Stimulated activated CD4-positive, alpha-beta T cell treated with anti-CD3 and anti-CD28 coated beads, Interleukin-4, amount 100 ng/mL, for 24 hours (primary cell): ENCODE measurements at places on chromosomes 7 and 10.
A peak's percentile ranks its signal among the peaks of the same experiment; 100 is the strongest.

DNA sequence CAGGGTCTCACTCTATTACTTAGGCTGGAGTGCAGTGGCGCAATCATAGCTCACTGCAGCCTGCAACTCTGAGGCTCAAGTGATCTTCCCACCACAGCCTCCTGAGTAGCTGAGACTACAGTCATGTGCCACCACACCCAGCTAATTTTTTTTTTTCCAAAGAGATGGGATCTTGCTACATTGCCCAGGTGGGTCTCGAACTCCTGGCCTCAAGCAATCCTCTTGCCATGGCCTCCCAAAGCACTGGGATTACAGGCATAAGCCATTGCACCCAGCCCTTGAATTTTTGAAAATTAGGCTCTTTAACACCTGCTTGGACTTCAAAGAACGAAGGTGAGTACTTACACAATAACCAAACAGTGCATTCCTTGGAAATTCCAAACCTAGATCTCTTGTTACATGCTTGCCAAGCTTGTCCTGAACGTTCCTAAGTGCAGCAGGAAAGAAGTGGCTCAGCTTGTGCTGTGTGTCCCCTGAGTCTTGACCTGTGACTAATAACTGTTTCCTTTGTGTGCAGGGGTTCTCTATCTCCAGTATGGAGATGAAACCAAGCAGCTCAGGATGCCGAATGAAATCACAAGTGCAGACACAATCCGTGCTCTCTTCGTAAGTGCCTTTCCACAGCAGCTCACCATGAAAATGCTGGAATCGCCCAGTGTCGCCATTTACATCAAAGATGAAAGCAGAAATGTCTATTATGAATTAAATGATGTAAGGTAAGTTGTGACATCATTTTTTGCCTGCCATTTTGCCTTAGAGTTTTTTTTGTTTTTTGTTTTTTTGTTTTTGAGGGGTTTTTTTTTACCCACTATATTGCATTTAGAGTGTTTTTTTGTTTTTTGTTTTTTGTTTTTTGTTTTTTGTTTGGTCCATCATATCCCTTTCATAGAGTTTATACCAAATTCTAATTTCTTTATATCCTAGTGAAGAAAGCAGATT lies 223.8 kb downstream of the KIAA1217 start:
- DNase-seq = no peak

DNA sequence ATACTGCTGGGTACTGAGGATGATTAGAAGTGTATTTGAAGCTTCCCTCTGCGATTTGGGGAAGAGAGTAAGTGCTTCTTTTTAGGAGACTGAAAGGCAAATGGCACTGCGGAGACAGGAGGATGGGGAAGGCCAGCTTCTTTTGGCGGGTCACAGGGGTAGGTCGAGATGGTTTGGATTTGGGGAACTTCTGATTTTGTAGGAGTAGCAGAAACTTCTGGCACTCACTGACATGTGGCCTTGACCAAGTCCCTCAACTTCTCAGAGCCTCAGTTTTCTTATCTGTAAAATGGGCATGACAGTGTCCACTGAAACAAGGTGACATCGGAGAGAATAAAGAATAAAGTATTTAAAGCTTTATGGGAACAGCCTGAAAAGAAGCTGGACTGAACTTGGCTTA lies 59.8 kb upstream of the WDR11 start:
- no peak for DNase-seq

DNA sequence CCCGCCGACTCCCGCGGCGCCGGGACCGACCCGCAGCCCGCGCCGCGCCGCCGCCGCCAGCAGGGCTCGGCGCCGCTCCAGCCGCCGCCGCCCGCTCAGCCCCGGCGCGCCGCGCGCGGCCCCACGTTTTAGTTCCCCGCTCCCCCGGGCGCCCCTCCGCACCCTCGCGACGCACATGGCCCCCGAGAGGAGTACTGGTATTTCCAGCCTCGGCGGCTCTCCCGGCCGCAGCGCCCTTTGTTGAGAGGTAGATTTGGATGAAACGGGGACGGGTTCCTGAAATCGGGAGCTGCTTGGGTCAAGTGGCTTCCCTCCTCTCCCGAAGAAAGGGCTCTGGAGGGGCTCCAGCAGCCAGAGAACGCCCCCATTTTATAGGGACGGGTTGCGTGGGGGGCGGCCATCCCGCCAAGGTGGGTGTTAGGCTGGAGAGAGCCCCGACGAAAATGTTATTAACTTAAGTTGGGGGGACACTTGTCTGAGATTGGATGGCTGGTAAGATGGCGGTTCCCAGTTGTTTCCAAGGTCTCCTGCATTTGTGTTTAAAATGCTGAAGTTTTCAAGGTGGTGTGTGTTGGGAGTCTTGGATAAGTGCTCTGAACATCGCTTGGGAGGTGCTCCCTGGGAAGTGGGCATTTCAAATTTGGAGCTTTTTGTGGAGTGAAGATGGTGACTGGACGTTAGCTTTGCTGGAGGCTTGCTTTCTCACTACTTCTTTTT lies 1.2 kb downstream of the BMI1 start:
- no peak for DNase-seq

GRCh38 chr7:80890426-80891258 lies 28.2 kb downstream of the SEMA3C start:
- no peak for DNase-seq

- no peak for DNase-seq
Observed at GRCh38 chr10:95976362-95977229, 66.8 kb upstream of the CCNJ start.

DNA sequence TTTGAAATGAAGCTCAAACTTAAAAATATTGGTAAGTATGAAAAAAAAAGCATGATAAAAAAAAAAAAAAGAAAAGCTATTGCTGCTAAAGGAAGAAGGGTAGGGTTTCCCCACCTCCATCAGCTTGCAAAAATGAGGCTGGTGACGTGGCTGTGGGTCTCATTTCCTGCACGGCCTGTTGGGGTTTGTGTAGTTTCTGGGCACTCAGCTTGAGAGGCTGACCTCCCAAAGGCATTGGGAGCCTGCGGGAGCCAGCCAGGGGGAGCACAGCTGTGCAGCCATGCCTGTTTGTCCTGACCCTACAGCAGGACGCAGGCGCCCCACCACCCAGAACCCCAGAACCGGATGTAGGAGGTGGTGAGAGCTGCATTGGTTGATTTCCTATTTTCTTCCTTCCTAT lies 48.8 kb upstream of the CARD11 start:
- peak; percentile 70 for DNase-seq

DNA sequence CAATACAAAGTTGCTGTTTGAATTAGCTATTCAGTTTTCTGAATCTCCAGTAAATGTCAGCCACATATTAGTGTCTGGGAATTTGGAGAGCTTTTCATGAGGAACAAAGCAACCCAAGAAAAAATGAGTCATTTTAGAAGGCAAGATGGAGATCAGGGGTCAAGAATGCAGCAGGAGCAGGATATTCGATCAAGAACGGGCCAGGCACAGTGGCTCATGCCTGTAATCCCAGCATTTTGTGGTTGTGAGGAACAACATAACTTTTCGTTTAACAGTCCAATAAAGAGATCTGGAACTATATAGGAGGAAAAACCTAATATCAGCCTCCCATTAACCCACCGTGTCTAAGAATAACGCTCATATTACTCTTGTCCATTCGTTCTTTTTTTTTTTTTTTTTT lies 600.5 kb downstream of the MAGI2 start:
- no peak for DNase-seq

GRCh38 chr7:158828133-158829020 lies 932 bp downstream of the ESYT2 start:
- DNase-seq = no peak

DNA sequence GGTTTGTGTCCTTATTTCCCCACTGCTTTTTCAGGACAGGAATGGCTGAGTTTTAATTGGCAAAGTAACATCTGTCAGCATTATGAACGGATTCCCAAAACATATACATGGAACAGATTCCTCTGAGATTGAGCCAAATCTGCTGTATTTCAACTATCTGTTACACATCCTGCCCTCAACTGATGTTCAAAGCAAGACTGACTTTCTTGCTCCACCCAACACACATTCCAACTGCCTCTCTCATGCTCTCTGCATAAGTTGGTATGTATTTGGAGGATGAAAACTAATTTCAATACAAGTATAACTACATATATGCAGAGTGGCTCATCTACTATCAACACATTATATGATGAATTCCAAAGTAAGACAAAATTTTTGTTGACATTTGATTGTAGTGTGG lies 342.2 kb downstream of the GATA3 start:
- no peak for DNase-seq

DNA sequence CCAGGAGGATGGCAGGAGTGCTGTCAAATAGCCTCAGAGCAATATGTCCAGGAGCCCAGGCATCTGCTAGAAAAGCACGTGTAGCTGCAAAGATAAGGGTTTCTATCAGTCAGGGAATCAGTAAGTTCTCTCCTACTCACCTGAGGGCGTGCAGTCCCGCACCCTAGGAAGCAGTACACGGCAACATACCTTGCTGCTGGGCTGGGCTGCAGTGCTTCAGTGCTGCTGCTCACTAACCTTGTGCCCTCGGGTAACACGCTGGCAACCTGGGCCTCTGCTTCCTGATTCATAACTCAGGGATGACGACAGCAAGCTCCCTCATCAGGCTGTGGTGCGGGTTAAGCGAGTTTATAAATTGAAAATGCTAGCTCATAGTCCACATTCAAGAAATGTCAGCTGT lies 29.5 kb upstream of the CCNY start:
- DNase-seq = no peak

DNA sequence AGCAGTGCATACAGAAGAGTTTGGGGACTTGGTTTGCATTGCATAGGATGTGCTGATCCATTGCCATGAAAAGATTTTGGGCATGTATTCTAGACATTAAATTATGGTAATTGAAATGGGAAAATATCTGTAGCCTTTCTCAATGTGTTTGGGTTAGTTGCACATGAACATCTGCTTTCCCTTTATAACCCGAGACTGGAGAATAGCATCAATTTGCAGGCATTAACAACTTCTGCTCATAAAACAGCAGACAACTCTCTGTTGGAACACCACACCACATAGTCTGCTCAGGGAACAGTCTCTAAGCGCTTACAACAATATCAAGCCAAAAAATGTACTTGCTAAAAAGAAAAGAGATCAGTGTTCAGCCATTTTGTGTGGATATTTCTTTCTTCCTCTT lies 1391.1 kb upstream of the LRRTM3 start:
- DNase-seq = no peak

GRCh38 chr7:33916357-33917081 lies 11.2 kb downstream of the BMPER start:
- DNase-seq = no peak

DNA sequence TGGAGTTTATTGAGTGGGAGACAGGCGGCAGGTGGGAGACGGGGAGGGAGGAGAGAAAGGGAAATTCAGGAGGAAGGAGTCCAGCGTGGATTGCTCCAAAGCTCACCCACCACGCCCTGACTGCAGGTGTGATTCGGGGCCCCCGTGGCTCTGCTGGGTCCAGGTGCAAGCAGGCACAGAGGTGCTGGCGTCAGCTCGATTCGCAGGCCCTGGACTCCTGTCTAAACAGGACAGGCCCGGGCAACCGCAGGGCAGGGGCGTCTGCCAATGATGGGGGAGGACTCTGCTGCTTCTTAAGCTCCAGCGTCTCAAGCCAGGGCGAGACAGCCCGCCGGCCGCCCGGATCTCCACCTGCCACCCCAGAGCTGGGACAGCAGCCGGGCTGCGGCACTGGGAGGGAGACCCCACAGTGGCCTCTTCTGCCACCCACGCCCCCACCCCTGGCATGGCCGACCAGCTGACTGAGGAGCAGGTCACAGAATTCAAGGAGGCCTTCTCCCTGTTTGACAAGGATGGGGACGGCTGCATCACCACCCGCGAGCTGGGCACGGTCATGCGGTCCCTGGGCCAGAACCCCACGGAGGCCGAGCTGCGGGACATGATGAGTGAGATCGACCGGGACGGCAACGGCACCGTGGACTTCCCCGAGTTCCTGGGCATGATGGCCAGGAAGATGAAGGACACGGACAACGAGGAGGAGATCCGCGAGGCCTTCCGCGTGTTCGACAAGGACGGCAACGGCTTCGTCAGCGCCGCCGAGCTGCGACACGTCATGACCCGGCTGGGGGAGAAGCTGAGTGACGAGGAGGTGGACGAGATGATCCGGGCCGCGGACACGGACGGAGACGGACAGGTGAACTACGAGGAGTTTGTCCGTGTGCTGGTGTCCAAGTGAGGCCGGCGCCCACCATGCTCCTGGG lies at the start of gene CALML3:
Gene CALML3 (plus strand): TSS at position 321 of the 920 bp plus-strand sequence. CDS start 125 bp downstream, at position 446.
- no peak for DNase-seq

GRCh38 chr7:101588131-101588935 lies 40.8 kb downstream of the MYL10 start:
- DNase-seq = no peak

DNA sequence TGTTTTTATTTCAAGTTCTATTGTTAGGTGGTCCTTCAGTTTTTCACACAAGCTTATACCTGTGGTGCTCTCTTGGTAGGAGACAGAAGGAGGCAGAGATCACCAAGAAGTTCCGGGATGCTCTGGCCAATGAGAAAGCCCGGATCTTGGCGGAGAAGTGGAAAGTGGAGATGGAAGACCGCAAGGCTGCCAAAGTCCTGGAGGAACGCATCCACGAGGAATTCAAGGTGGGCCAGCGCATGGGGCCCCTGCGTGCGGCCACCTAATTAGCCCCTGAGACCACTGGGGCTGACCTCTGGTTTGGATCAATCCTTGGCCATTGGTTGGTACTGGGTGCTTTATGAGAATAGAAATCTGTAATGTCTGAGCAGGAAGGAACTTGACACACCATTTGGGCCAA lies 33.6 kb downstream of the SH2D4B start:
- DNase-seq = no peak

DNA sequence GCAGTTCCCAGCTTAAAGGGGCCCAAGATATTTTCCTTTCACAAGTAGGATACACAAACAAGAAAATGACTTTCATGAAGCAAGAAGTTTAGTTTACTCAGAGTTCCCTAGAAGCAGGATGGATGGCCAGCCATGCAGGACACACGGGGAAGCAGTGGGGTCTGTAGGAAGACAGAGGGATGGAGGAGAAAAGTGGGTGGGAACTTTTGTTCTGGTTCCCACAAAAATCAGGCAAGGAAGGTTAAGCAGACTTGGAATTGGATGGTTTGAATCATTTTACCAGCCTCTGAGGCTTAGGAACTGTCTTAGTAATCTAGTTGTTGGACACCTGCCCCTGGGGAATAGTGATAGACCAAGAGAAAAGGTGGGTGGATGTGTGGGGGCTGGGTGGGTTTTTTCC lies 263.3 kb upstream of the VSTM2A start:
- DNase-seq = no peak

DNA sequence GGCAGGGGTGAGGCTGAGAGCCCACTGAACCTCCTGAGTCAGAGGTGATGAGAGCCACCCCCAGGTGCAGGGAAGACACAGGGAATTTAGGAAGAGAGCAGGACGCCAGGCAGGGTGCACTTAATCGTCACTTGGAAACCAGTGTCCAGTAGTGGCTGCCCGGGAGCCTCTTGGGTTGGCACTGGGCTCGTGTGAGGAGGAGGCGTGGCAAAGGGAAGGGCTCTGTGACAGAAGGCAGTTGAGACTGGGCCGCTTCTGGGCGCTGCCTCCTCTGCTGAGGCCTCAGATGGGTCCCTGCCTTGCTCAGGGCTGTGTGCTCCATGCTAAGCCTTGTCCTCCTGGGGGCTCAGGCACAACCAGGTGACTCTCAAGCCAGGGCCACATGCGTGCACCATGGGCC lies 13.3 kb downstream of the RET start:
- no peak for DNase-seq

DNA sequence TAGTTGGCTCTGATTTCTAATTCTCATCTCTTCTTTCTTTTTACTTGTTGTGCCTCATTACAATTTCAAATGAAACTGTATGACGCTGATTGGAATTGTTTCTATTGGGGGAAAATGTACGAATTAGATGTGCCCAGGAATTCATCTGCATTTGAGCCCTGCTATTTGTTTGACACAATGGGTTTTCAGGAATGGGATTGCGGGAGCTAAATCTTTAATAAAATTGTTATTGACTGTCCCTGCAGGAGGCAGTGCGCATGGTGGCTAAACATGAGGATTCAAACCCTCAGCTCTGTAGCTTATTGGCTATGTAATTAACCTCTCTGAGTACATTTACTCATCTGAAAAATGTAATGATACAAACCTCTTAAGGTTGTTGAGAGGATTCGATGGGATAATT lies 181.6 kb downstream of the NXPH1 start:
- no peak for DNase-seq
